ENCODE measurements at places on chromosomes 4 and X.

DNA sequence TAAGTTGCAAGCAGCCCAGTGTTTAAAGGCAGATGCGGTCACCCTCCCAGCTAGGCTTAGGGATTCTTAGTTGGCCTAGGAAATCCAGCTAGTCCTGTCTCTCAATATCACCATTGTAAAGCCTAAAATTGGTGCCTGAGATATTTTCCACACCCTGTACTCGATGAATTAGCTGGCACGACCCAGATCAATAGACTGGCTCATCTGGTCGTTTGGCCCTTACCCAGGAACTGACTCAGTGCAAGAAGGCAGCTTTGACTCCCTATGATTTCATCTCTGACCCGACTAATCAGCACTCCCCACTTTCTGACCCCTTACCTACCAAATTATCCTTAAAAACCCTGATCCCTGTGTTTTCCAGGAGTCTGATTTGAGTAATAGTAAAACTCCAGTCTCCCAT is 384.9 kb upstream of the SLC7A11 start:
- DNase-seq, result no peak

DNA sequence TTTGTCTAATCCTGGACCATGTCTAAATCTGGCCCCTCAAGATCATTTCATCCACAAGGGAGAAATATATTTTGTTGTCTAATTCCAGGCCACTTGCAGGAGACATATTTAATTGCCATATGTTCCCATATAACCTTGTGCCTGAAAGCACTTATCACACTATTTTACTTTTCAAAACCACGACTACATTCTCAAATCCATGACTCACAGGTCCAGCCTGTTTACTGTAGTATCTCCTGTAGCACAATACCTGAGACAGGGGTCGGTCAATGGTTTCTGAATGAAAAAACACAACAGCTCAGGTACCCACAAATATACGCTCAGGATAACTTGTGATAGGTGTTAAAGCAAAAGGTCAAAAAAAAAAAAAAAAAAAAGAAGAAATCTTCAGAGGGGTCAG is 60.9 kb downstream of the SEC24D start:
- no peak for DNase-seq

DNA sequence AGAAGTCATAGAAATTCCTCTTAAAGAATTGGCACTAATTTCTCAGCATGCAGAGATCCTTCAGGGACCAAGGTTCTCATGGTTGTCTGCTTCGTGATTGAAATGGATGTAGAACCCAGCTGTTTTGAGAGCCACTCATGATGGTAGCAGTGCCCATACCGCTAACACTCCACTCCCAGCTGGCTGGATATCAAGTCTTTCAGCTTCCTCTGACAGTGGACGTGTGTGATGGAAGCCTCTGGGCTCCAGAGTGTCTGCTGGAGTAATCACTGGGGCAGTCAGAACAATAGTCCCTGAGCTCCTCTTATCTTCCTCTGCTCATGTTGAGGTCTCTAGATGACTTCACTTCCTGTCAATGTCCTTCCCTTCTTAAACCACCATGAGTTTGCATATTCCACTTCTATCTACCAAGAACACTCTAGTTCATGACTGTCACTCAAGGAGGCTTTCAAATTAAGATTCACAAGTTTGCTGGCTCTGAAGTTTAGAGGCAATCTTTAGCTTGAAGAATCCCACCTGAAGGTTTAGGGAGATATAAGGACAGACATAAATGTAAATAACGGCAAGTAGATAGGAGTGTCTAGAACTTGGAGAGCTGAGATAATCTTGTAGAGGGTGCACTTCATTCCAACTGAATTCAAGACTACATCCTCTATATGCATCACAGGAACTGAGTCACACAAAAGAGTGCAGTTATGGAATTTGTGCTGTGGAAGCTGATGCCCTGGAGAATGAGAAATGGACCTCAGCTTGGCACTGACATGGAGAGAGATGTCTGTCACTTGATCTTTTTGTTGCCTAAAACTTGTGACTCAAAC is 64.5 kb upstream of the WDR1 start:
- no peak for DNase-seq

GRCh38 chr4:57159866-57160265 is 49.7 kb upstream of the IGFBP7 start:
- DNase-seq, result no peak

- DNase-seq, result no peak
Observed at GRCh38 chr4:104491481-104492182, 3.1 kb downstream of the CXXC4 start.

DNA sequence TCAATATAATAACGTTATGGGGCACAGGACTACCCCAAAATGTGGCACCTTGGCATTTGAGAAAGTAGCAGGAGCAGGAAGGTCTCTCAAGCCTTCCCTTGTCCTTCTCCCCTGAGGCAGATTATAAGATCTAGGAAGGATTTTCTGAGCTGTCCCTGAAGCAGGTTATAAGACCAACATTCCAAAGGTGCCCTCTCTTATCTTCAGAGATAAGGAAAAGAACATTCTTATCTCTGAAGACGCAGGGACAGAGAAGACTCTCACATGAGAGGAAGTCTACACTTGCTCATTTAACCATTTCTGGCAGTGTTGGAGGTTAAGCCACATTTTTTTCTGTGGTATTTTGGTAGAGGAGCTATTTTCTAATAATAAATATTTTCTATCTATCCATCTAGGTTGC is 437.9 kb upstream of the MAOA start:
- DNase-seq, result no peak

DNA sequence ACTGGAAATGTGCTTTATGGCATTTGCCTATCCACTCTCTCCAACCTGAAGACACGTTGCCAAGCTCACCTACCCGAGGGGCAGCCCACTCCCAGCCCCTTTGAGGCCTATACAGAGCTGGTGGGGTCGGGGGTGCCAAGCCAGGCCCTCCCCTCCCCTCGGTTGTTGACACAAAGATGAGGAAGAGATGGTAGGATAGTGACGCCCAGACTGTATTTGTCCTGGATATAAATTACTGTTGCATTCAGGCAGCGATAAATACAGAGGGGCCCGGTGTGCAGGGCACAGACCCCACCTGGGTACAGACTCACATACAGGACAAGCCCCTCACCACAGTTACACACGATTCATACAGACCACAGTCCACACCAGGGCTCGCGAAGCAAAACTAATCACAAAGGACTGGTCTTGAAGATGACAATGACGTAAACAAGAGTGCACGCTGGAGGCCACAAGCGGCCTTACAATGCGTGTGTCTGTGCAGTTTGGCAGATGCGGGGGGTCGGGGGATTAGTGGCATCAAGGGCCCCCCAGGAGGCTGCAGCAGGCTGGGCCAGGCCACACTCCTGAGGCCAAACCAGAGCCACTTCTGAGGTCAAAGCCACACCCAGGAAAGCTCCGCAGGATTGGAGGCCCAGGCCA is 14.6 kb downstream of the DGKQ start:
- no peak for DNase-seq
